ENCODE measurements at places on chromosomes 7 and 10.
A peak's percentile ranks its signal among the peaks of the same experiment; 100 is the strongest.

DNA sequence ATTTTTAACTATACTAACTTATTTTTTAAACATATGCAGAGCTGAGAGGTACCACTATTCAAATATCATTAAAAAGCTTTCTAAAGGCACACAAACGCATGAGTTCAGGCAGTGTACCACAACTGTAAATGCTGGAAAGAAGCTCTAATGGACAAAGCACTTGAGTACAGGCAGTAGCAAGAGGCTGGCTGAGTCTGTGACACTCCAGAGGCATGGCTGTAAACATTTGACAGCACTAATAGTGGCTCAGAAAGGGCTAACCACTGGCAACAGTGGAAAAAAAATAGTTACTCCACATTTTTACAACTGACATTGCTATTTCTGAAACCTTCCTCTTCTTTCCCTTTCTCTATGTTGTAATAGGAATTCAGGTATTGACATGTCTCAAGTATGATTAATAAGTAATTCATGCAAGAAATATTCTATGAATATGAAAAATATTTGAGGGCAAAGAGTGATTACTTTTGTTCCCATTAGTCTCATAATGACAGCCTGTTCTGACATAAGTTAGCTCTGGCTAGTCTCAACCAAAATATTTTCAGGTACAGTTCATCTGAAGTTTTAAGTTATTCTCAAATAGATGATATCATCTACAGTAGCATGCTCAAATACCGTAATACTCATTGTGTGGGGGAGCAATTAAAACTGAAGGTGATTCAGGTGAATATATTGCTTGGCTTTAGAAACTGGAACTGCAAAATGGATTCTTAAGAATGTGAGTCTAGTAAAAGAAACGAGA lies 324.0 kb upstream of the POT1 start:
- DNase-seq = no peak

DNA sequence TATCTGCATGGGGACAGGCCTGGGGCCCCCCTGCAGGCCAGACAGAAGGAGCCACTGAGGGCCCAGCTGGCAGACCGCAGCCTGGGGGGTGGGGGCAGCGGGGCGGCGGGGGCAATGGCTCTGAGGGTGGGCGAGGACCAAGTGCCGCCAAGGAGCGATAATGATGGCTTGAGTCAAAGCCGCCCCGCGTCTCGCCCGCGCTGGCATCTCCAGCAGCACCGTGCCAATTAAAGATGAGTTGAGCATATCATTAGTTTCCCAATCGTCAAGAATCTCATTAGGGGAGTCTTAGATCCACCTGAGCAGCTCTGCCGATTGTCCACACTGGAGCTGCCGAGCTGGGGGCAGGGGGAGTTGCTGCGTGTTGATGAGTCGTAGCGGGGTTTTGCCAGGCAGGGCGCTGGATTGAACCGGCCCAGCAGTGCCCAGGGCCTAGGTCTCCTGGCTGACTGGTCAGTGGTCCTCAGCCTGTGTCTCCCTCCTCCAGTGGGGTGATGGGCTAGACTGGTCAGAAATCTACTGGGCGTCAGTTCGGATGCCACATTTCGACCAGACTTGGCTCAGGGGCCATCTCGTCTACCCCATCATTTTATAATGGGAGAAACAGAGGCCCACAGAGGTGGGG lies 41.0 kb upstream of the PSMG3 start:
- no peak for DNase-seq

DNA sequence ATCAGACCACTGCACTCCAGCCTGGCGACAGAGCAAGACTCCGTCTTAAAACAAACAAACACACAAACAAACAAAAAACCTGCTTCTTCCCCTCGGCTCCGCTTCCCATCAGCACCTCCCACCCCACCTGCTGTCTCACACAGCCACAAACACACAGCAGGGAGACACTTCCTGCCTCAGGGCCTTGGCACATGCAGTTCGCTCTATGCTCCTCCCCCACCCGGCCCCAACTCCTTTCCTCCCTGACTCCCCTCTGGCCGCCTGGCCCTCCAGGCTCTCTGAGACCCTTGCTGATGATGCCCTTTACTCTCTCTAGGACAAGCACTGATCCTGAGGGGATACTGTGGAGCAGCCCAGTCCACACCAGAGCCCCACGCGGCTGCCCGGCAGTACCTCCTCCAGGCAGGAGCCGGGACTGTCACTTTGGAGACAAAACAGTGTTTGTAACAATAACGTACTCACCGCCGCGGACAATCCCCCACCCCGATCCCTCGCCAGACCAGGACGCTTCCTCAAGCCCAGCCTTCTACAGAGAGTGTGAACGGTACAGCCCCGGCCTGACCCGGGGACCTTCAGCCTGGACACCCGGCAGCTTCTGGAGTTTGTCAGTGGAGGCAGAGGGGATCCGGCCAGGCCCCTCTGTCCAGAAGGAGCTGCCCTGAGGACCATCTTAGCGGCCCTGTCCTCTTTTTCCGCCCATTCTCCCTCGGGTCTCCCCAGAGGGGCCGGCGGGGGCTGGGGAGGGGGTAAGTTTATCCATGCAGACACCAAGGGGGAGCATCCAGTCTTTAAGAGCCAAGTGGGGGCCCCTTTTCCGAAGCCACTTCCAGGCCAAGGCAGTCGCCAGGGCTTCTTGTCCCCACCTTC lies 50.0 kb upstream of the GTF2IRD1 start:
- no peak for DNase-seq

- no peak for DNase-seq
Observed at GRCh38 chr10:46299286-46299535, 12.4 kb downstream of the ANTXRL start.

- no peak for DNase-seq
Observed at GRCh38 chr7:66638309-66639099, 9.8 kb downstream of the KCTD7 start.

DNA sequence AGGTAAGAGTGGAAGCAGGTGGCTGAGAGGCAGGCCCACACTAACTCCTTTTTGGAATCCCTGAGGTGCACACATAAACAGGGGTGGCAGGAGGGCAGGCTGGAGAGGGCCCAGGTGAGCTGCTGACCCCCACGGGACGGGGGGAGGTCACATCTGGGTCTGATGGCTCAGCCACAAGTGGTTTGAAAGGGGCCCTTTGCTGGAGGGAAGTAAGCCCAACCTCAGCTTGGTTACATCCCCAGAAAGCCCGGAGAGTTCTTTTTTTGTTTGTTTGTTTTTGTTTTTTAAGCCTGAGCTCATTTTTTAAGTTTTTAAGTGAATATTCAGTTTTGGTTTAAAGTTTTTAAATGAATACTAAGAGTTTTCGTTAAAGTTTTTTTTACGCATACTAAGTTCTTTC lies 72.8 kb upstream of the CUX1 start:
- no peak for DNase-seq

DNA sequence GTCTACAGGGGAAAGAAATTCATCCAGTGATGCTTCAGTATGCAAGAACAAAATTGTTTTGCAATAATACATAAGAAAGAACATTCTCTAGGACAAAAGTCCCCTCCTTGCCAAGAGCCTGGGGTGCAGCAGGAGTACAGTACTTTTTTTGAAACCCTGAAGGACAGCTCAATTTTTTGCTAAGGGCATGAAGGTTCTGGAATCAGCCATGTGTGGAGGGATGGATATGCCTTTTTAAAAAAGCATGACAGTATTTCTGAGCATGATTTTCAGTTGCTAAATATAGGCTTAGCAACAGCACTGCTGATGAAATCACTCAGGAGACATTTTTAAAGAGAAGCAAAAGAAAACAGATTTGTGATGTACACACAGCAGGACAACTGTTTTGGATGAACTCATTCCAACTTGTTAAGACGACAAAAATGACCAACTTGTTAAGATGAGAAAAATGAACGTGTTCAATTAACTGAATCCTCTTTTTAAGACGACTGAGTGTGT lies 39.3 kb downstream of the HBP1 start:
- DNase-seq = peak; percentile 72

DNA sequence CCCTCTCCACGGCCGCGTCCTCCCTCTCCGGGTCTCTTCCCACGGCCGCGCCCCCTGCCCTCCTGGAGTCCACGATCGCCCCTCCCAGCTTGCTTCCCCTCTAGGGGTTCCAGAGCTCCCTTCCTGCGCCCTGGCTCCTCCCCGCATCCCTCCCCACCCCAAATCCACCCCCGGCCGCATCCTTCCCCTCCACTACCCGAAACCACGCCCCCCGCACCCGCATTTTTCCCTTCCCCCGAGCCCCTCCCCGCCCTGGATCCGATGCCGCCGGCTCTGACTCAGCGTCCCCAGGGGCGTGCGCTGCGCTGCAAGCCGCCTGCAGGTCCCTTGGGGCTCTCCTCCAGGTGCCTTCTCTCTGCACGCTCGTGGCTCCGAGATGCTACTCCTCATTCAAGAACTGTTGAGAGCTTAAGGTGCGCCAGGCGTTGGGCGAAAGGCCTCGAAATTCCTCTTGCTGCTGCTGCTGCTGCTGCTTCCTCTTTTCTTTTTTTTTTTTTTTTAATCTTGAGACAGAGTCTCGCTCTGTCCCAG lies 372 bp upstream of the TMEM130 start:
- DNase-seq = peak; percentile 47

- DNase-seq = peak; percentile 72
Observed at GRCh38 chr10:118102121-118102520, 55.4 kb upstream of the RAB11FIP2 start.

DNA sequence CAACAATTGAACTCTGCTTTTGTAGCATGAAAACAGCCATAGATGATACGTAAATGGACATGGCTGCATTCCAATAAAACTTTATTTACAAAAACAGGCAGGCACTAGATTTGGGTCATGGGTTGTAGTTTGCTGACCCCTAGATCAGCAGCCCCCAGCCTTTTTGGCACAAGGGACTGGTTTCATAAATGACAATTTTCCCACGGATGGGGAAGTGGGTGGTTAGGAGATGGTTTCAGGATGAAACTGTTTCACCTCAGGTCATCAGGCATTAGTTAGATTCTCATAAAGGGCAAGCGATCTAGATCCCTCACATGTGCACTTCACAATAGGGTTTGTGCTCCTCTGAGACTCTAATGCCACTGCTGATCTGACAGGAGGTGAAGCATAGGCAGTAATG lies 16.5 kb upstream of the ANK3 start:
- DNase-seq = no peak

- peak; percentile 43 for DNase-seq
Observed at GRCh38 chr7:129225206-129225930, 538 bp downstream of the AHCYL2 start.

DNA sequence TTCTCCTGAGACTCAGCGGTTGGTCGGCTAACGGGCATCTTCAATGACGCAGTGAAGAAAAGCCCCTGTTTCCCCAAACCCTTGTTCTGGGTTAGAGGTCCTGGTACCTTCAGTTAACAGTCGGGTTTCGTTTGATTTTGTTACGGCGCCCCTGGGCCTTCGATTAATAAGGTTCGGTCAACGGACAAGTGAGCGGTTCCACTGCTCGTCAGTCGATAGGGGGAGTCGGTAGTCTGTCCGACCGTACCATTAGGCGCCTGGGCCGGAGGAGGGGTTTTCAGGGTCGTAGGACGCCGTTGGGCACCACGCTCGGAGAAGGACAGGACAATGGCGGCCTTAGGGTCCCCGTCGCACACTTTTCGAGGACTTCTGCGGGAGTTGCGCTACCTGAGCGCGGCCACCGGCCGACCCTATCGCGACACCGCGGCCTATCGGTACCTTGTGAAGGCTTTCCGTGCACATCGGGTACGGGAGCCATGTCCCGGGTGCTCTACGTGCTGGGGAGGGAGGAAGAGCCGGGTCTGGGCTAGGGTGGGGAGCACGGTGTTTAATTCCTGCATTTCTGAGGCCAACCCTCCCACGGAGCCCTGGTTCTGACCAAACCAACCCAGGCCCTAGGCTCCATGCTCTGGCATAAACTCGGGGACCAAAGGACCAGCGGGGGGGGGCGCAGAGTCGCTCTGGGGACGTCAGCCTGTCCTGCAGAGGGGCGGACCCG lies at the start of gene FMC1:
FMC1 (plus strand) TSS at position 280 of the 718 bp plus-strand sequence; CDS start at position 328, 48 bp downstream.
- peak; percentile 94 for DNase-seq

- DNase-seq = no peak
Observed at GRCh38 chr7:152899004-152899403, 139.5 kb downstream of the ACTR3B start.

DNA sequence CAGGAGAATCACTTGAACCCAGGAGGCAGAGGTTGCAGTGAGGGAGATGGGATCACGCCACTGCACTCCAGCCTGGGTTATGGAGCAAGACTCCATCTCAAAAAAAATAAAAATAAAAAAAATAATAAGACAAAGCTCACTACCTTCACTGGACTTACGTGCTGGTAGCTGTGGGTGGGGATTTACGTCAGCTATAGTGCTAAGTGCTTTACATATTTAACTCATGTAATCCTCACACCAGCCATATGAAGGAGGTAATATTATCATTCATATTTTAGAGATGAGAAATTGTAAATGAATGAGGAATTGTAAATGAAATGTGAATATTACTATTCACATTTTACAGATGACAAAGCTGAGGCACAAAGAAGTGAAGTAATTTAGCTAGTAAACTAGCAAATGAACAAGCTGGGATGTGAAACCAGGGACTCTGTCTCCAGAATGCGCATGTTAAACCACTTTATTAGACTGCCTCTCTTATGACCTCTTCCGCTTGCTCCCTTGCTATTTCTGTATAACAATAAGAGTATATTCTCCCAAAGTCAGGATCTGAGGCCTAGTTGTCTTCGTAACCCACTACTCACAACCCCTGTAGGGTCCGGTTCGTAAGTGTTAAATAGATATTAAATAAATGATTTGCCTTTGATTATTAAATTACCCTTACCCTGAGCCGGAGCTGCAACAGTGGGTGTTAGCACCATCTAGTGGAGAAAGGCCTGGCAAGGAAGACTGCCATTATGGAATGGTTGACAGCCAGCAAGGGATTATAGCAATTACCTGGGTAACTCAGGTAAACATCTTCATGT lies 70.2 kb downstream of the HTR7 start:
- DNase-seq = peak; percentile 41

DNA sequence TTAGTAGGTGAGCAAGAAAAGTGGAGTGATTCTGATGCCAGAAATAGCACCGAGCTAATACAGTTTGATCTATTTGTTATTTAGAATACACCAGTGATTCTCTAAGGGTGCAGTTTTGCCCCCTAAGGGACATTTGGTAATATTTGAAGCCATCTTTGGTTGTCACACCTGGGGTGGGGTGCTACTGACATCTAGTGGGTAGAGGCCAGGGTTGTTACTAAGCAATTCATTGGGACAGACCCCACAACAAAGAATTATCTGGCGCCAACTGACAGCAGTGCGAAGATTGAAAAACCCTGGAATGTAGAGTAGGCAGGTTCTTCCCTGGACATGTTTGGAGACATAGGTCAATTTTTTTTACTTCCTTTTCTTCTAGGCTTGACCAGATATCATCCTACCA lies 14.6 kb downstream of the PALS2 start:
- peak; percentile 12 for DNase-seq

DNA sequence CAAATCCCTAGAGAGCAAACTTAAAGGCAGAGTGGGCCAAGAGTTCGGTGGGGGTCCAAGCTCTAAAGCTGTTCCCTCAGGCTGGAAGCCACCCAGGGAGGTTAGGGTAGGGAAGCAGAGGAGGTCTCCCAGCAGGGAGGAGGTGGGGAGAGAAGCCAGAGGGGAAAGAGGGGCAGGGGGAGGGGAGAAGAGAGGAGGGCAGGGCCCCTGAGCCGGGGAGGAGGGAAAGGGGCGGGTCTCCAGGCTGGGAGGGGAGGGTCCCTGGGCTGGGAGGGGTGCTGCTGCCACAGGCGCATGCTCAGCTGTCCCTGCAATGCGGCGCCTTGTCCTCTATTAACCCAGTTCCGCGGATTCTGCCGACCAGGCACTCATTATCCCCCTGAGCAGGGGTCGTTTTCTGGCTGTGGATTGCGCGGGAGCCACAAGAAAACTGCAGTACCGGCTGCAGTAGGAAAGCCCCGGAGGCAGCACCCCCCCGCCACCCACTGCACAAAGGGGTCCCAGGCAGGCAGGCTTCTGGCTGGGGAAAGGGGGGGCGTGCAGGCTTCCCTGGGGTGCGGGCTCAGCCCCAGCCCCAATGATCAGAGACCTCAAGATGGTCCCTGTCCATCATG lies 49.3 kb downstream of the CAMK2B start:
- DNase-seq = no peak

- peak; percentile 86 for DNase-seq
Observed at GRCh38 chr7:43260980-43261878, 148.8 kb downstream of the HECW1 start.
